ENCODE measurements at places on chromosomes 12 and 14.

GRCh38 chr12:14949631-14950030 lies 11.3 kb upstream of the ERP27 start:
- no peak for DNase-seq

GRCh38 chr12:113645603-113646002 lies 173.9 kb upstream of the LHX5 start:
- no peak for DNase-seq

- DNase-seq, result peak; percentile 20
Measured at GRCh38 chr12:95548539-95549391, 2.5 kb downstream of the USP44 start.

DNA sequence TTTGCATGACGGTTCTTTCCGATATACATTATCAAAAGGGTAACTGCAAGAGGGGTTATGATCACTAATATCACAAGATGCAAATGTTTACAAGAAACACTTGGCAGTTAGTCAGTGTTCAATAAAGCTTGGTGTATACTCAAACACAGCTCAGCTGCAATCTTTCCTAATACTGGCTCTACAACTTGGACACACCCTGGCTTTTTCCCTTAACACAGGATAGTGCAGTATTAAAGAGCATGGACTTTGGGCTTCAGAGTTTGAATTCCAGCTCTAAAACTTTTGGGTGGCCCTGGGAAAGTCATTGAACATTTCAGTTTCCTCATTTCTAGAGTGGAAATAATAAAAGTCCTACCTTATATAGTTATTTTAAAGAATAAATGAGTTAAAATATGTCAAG lies 107.0 kb downstream of the HECTD4 start:
- no peak for DNase-seq

GRCh38 chr14:73870525-73871235 lies 16.0 kb upstream of the ZNF410 start:
- DNase-seq, result no peak
